ENCODE measurements at places on chromosomes 16 and 17.
A peak's percentile ranks its signal among the peaks of the same experiment; 100 is the strongest.

DNA sequence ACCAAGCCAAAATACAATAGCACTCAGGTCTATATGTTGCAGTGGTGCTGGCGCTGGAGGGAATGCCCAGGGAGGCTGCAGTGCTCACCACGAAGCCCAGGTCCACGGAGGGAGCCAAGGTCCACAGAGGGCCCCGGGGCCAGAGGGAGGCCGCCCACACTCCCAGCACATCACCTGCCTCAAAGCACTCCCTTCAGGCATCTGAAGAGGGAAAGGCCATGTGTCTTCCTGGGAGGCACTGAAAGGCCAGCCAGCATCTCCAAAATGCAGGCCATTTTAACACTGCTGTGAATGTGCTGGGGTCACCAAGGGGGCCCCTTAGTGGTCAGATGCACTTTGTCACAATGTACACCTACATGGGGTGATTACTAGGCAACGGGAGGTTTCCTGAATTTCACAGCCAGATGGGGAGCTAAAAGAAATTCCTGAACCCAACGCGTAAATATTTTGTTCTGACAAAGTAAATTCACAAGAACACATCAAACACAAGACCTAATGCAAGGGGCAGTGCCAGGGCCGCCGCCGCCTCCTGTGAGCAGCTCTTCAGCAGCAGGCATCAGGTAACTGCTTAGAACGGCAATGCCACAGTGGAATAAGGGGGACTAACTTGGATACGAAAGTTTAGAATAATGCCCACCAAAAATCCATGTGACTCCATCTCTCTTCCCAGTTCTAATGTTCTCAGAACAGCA is 42.8 kb downstream of the USP22 start:
- DNase-seq = no peak

DNA sequence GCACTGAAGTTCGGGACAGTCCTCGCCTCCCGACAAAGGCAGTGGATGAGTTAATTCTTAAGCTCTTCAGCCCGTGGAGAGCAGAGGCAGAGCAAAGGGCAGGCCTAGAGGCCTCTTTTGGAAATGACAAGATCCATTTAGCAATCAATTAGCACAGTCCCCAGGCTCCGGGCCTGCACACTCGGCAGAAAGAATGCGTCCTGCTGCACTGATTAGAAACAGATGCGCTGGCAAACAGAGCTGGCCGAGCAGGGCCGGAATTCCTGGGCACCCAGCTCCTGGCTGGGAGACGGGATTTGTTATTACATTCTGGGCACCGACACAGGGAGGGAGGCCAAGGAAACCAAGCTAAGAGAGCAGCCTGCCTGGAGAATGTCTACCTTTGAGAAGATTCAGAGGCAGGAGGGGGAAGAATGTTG is 162.9 kb downstream of the COPRS start:
- peak; percentile 68 for DNase-seq

DNA sequence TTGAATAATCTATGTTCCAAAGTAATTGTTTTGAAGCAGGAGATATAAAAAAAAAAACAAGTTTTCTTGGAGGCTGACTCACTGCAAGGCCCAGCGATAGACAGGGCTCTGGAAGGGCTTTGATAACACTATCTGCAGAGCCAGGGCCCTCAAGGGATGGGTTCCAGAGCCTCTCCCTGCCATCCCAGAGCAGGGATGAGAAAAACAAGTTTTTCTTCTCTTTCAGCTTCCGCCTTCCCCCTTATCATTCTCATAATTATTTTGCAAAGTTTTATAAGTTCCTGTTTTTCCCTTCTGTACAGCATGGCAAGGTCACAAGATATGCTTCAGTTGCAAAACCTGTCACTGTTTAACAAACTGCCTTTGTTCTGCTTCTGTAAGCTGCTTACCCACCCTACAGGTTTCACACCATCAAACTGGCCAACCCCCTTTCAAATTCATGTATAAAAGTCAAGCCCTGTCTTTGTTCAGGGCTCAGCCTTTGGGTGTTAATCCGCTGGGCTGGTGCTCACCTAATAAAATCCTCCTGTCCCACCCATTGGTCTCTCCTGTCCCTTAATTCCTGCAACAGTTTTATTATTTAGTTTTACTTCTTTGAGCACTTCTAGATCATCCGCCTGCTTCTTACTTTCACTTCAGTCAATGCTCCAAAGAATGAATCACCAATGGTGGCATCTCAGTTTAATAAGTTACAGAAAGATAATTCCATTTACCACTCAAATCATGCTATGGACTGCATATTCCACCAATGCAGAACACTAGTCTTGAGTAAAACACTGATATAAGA is 5.6 kb upstream of the THUMPD1 start:
- DNase-seq = no peak

DNA sequence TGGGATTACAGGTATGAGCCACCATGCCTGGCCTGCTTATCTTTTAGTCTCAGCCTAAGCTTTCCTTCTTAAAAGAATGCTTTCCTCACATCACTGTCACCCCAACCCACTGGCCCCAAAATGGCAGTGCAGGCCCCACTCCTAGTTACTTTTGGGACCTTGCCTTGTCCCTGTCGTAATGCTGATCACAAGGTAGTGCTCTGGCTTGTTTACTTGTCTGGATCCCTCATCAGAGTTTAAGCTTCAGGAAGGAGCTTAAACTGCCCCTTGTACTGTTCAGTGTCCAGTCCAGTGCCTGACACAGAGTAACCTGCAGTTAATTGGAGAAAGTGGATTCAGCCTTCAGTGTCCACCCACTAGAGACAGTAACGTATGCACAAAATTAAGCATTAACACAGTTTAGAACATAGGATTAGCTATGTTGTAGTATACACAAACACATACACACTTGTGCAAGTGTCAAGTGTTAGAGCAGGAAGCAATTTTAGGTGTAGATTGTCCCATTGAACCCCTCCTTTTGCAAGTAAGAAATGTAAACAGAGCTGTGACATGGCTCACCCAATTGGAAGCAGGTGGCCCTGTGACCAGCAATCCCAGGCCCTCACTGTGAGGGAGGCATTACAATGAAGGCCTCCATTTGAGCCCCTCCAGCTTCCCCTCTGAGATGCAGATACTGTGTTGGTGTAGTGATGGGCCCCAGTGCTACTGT is 44.2 kb downstream of the LDHD start:
- DNase-seq = no peak

DNA sequence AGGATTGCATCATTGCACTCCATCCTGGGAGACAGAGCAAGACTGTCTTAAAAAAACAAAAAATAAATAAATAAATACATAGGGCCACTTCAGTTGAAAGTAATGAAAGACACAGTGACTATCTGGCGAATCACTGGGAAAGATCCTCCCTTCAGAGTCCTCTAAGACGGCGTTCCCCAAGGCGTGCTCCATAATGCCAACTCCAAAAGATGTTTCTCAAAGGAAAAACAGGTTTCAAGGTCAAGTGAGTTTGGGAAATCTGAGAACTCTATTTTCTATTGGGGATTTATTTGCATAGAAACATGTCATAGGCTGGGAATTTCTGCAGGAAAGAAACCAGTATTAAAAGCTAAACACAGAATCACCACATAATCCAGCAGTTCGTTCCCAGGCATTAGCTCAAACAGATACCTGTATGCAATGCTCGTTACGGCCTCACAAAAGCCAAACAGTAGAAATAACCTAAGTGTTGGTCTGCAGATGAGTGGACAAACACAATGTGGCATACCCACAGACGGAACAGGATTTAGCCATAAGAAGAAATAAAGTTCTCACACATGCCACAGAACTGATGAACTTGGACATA is 7.9 kb downstream of the KLHDC4 start:
- peak; percentile 24 for DNase-seq

- no peak for DNase-seq
These were observed 144.8 kb upstream of the CACNG5 start for GRCh38 chr17:66690166-66690565.

- DNase-seq = peak; percentile 59
These were observed 29.4 kb upstream of the SLC38A8 start for GRCh38 chr16:84072014-84072413.

DNA sequence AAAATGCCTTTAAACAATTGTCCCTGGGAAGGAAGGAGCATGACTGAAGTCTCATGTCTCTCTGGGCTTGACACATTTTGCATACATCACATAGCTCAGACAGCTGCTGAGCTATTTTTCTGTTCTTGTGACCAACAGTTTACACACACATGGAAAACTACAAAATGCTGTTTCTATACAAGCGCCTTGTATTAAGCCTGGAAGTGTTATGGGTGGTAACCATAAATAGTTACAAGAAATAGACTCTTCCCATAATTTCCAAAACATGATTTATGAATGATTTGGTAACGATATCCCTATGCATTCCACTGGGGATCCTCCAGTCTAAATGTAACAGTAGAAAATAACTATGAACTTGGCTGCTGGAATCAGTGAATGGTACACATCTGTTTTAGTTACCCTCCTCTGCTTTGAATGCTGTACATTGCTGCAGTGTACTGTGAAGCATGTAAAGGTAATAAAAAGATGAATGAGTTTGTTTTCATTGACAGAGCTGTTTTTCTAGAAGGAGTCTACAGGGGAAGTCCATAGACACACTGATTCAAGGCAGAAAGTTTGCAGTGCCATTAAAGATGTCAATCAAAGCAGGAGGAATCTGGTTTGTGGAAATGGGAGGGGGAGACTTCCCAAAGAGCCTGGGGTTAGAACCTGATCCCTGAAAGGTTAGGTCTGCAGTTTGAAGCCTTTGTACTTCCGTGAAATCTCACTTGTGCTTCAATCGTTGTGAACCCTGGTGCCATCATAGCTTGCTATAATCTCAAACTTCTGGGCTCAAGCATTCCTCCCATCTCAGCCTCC is 5.0 kb downstream of the ACSF2 start:
- no peak for DNase-seq

DNA sequence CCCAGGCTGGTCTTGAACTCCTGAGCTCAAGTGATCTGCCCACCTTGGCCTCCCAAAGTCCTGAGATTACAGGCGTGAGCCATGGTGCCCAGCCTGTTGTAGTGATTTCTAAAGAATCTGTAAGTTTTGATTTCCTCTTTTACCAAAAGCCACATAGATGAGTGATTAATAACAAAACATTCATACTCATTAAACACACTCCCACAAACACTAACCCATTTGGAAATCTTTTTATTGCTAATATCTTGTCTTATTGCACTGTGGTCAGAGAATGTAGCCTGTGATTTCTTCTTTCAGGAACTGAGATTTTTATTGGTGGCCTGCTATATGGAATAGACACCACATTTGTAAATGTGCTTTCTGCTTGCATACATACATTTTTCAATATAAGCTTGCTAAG is 31.6 kb downstream of the MYH10 start:
- DNase-seq = no peak

DNA sequence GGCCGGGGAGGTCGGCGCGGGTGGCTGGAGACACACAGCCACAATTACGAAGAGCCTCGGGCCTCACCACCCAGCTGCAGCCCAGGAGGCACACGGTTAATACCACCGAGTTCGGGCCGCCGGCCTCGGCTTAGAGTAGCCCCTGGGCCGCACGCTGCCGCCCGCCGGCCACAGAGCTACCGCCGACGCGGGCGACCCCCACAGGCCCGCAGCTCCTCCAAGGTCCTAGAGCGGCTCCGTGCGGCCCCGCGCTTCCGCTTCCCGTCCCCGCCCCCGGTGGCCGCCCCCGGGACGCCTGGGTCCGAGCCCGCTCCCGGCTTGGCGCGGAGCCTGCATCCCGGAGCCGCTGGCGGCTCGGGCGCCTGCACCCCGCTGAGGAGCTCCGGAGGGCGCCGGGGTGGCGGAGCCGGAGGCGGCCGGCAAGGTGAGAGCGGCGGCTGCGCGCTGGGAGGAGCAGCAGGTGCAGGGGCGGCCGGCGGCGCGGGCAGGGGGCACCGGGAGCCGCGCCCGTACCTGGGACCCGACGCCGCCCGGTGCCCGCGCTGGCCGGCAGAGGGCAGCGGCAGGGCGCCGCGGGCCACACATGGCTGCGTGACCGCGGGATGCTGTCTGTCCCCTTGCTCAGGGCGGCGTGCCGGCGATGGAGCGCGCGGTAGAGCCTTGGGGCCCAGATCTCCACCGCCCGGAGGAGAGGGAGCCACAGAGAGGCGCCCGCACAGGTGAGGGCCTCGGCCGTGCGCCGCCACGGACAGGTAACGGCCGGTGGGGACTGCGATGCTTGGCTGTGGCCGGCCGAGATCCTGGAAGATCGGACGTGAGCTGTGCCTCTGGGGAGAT is at the start of gene ZNF48:
Gene ZNF48 (plus strand): TSS at position 266 of the 837 bp plus-strand sequence. CDS start 375 bp downstream, at position 641.
- DNase-seq = peak; percentile 92

- no peak for DNase-seq
These were observed 313.6 kb downstream of the GRIN2A start for GRCh38 chr16:9868606-9869149.

DNA sequence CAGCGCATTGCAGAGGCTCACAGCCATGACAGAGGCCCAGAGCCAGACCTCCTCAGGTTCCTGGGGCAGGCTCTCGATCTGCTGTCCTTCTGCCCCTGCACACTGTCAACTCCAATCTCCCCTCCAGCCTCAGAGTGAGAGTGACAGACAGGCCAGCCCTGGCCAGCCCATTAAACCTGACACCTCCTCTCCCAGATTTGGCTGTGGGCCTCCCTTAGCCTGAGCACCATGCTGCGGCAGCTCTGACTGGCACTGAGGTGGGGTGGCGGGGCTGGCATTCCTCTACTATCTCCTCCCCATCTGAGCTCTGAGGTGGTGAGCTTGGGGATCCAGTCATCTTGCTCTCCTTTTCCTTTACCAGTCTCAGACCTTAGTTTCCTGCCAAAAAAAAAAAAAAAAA is 15.5 kb upstream of the C1QL1 start:
- no peak for DNase-seq

DNA sequence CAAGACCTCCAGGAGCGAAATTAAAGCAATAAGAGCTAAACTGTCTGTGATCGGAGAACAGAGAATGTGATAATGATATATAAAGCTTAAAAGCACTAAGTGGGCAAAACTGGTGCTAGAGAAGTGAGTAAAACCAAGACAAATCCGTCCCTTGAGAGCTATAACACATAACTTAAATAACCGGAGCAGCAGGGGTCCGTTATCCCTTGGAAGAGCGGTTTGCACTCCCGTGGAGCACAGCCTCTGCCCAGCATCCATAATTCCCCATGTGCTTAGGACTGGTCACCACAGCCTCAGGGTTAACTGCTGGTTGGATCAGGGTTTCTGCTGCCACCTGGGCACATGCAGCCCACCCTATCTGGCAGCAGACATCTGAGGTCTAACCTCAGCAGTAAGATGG is 489.0 kb downstream of the NPIPA7 start:
- DNase-seq = no peak

- DNase-seq = no peak
These were observed 2.2 kb upstream of the CHD3 start for GRCh38 chr17:7886227-7887037.

- DNase-seq = no peak
These were observed 431.2 kb downstream of the HAPSTR1 start for GRCh38 chr16:9522614-9523013.

DNA sequence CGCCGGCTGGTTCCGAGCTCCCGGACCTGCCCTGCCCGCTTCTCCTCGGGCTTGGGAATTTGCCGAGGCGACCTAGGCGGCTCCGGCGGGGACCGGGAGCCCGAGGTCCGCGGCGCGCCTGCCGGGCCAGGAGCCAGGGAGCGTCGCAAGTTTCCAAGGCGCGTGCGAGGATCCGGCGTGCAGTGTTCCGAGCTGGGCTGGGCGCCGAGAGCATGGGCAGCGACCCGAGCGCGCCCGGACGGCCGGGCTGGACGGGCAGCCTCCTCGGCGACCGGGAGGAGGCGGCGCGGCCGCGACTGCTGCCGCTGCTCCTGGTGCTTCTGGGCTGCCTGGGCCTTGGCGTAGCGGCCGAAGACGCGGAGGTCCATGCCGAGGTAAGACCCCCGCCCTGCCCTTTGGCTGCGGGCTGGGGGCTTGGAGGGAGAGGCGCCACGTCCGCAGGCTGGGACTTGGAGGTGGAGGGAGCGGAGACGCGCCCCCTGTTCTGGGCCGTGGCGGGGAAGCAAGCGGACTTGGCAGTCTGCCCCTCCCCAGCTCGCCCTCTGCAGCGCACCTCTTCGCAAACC is 668 bp downstream of the MMP15 start:
- peak; percentile 52 for DNase-seq

All from iris pigment epithelial cell (primary cell).